ENCODE measurements at places on chromosomes 3 and 15.

DNA sequence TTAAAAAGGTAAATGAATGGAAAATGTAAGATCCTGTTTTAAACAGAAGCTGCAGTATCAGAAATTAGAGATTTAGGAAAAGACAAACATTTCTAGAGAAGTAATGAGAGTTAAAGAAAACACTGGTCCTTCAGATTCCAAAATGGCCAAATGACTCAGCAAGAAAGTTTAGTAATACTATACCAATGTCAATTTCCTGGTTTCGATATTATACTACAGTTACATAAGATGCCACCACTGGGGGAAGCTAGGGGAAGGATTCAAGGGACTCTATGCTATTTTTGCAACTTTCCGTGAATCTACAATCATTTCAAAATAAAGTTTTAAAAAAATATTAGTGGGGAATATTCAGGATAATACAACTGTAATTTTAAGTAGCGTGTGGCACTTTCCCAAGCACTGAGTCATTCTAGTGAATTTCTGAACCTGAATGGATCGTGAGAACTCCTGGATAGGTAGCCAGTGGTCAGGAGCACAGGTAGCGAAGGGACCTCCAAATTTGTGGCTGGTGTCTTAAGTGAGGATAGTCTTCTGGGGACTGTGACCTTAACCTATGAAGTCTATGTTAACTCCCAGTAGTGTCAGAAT lies 37.6 kb downstream of the TMCC1 start:
- no peak for DNase-seq

GRCh38 chr3:196192036-196192523 lies 19.1 kb downstream of the ZDHHC19 start:
- peak; percentile 27 for DNase-seq

GRCh38 chr3:70090322-70090913 lies 90.9 kb downstream of the SAMMSON start:
- no peak for DNase-seq

DNA sequence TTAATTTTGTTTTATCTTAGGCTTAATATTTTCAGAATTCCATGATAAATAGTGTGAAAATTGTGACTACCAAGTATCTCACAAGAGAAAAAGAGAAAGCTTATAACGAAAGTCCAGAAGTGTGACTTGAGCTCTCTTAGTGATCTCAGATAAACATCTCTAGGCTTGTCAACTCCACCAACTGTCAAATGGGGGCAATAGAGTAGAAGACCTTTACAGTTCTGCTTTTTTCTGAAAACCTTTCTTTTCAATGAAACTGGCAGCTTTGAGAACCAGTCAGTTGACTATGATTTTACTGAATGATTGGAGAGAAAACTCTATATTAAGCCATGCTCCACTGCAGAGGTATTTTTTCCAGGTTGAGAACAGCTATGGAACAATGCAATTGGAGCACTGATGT lies 119.2 kb upstream of the TP63 start:
- DNase-seq: no peak

DNA sequence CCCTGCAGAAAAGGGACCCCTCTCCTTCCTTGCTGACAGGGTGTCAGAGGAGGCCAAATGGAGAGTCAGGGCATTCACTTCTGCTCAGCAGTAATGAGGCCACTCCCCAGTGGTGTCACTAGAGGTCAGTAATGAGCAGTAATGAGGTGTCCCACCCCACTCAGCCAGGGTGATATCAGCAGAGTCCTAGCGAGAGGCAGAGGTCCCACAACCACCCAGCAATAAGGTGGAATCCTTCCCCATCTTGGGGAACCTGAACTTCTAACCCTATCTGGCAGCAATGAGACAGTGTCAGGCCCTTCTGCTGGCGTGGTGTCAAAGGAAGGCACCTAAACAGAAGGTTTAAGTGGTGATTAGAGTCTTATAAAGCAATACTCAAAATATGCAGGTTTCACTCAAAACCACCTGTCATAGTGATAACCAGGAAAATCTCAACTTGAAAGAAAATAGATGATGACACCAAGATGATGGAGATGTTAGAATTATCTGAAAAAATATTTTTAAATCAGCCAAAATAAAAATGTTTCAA lies 12.9 kb downstream of the OCA2 start:
- no peak for DNase-seq

GRCh38 chr3:177824190-177824786 lies 627.0 kb upstream of the TBL1XR1 start:
- no peak for DNase-seq

DNA sequence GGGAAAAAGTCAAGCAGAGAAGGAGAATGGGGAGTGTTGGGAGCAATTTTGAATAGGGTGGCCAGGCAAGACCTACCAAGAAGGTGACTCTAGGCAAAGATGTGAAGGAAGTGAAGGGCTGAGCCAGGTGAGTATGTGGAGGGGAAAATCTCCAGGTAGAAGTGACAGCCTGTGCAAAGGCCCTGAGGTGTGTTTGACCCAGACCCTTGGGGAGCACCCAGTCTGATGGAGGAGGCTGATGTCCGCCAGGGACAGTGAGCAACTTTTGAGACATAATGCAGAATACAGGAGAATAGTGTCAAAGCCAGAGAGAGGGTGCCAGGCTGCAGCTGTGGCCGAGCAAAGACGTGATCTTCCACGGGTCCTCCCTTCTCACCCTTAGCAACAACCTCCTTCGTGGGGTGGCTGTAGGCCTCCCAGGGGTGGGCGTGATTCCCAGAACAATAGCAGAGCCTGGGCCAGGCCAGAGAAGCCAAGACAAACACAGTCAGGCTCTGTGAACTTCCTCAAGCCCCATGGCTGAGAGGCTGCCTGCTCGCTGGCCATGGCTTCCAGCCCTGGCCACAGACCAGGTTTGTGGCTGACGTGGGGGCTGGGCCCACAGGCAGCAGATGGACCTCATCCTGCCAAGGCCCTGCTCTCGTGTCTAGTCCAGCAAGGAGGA lies 58.1 kb downstream of the SLC6A6 start:
- no peak for DNase-seq

- DNase-seq: no peak
Measured at GRCh38 chr3:56633602-56634535, 49.2 kb downstream of the TASOR start.
